T follicular helper cell (primary cell): ENCODE measurements at places on chromosomes 1 and 21.

- no peak for DNase-seq
These were observed 38.6 kb downstream of the NSL1 start for GRCh38 chr1:212752934-212753497.

DNA sequence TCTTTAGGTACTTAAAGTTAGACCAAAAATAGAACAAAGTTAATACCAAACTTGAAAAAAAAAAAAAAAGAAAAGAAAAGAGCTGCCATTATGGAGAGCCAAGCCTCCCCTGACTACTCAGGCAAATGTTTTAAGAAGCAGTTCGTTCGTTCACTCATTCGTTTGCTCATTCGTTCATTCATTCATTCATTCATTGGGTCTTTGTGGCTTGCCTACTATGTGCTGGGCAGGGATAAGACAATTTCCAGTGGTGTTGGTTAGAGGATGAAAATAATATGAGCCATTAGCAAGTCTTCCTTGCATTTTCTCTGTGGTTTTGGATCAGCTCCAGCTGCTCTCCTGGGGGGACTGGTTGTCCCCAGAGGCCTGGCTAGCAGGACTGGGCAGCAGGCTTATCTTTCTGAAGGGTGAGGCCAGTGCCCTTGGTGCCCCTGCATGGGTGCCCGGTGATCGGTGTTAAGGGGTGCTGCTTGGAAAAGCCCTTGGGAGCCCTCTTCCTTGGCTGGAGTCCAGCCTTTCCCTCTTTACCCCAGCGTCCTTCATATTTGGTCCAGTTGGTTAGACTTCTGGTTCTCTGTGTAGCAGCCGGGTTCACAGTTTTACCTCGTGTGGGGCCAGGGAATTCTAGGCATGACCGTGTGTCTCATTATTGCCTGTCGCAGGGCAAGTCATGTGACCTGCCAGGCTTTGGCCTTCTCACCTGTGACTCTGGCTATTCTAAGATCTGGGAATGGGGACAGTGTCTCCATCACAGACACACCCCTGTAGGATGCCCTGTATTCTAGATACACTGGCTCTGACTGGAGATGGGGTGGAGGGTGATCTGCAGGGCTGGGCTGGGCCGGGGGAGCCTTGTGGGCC lies 32.8 kb downstream of the LHX4 start:
- no peak for DNase-seq

DNA sequence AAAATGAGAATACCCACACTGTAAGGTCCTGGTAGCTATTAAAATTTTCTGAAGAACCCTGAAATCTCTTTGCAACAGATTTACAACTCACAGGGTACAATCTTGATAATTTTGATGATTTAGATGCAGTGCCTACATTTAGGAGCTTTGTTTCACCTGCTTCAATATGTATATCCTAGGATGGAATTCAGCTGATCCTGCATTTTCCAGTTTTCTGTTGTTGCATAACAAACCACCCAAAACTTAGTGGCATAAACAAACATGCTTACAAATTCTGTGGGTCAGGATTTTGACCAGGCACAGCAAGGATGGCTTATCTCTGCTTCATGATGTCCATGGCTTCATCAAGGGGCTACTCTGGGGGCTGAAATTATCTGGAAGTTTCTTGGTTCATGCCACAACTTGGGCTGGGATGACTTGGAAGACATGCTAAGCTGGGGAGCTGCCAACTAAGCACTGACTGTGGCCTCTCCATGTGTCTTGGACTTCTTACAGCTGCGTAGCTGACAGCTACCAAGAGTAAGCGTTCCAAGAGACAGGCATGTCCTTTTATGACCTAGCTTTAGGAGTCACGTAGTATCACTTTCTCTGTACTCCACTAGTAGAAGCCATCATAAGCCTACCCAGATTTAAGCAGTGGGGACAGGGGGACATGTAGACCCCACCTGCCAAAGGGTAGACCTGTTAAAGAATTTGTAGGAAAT lies 108.5 kb downstream of the CACHD1 start:
- no peak for DNase-seq

DNA sequence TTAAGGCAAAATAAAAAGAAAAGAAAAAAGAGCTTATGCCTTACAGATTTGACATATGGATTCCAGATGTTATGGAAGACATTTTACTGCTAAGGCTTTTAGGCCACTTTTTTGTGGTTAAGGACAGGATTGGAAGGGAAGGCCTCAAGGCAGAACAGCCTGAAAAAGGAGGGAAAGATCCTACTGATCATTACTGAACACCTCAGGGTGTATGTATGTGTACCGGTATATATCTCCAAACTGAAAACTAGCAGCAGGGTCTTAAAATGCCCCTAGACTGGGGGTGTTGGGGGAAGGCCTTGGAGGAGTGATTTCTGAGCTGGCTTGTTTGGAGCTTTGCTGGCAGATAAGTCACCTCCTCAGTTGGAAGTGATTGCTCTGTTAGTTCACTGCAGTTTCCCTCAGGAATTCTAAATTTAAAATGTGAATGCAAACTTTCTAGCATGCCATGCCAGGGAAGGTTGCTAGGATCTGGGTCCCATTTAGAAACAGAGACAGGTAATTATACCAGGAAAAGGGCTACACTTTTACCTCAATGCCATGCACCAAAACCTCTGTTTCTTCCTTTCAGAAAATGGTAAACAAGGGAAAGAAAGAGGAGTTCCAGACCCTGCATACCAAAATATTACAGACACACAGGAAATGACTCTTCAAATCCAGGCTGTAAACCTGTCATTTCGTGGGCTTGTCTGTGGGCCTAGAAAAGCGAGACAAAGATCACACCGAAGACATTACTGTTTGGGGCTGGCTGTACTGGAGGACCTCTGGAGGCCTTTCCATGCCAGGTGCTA lies 15.0 kb downstream of the C1orf52 start:
- DNase-seq: no peak

- no peak for DNase-seq
These were observed 12.2 kb downstream of the KIAA2013 start for GRCh38 chr1:11914024-11914423.

GRCh38 chr1:28512058-28512611 lies 6.3 kb downstream of the RCC1 start:
- DNase-seq: no peak

DNA sequence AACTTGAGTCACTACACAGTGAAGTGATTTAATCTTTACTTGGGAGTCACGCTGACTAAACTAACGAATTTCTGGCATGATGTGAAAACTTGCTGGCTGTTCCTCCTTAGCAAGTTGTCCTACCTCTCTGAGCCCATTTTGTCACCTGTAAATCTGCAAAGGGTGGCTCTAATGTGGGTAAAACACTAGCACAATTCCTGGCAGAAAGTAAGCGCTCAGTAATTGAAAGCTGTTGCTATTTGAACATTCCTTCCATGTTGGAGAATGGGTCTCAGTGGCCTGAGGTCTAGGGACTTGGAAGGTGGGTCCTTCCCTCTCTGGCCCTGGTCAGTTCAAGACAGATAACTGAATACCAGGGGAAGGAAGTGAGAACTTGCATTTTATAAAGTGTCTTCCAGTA lies 309.0 kb upstream of the PROX1 start:
- no peak for DNase-seq

- no peak for DNase-seq
These were observed 10.8 kb upstream of the CDA start for GRCh38 chr1:20578062-20578461.

DNA sequence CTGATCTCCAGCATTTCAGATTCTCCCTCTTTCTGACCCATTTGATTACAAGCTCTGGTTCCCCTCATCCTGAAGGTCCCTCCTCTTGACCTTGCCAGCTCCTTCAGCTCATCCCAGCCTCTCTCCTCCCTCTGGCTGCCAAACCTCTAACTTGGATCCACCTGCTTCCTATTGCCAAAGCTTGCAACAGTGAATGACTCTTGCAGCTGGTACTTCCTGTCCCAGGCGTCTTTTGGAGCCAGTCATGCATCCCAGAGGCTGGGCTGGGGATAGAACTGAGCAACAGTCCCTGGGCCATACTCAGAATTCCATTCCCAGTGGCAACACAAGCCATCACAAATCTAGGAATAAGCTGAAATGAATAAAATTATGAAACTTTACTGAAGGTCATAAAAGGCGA lies 27.7 kb upstream of the SPOCD1 start:
- no peak for DNase-seq

DNA sequence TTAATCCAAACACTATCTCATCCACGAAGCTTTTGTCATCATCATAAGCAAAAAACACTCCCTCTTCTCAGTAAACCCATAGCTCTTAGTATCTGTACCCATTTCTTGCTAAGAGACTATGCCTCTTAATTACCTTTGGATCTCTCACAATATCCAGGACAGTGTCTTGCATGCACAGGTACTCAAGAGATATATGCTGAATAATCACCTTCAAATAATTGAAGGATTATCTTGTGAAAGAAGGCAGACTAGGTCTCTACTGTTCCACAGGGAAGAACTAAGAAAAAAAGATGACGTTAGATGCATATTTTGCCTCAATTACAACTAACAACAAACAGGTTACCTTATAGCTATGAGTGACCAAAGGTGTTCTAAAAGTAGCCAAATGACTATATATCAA lies 11.5 kb downstream of the FOXJ3 start:
- DNase-seq: no peak

DNA sequence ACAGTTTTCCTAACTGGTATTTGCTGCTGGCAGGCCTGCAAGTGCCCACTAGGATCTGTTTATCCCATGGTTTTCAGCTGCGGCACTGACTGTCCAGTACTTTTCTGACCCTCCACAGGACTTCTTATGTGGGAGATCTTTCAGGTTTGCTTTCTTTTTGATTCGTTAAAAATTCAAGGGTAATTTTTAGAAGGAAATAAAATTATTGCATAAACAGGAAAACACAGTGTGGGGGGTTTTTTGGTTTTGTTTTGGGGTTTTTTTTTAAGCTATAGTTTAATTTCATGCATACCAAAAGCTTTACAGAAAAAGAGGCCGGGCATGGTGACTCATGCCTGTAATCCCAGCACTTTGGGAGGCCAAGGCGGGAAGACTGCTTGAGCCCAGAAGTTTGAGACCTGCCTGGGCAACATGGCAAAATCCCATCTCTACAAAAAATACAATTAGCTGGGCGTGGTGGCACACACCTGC lies 3.6 kb downstream of the NIBAN1 start:
- no peak for DNase-seq

DNA sequence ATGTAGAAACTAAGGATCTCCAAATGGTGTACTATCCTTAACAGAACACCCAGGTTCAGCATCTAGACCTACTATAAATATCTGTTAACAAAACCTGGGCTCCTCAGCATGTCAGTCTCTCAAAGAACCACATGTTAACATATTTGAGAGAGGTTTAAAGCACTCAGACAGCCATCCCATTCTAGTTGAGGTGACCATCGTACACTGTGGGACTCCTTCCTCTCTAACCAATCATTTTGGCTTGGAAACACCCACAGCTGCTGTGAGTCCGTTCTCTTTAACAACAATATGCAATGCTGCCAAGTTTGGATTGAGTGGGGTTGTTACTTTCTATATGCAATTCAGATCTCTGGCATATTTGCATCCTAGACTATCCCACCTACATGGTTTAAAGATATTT lies 105.8 kb downstream of the MRPL39 start:
- DNase-seq: no peak

DNA sequence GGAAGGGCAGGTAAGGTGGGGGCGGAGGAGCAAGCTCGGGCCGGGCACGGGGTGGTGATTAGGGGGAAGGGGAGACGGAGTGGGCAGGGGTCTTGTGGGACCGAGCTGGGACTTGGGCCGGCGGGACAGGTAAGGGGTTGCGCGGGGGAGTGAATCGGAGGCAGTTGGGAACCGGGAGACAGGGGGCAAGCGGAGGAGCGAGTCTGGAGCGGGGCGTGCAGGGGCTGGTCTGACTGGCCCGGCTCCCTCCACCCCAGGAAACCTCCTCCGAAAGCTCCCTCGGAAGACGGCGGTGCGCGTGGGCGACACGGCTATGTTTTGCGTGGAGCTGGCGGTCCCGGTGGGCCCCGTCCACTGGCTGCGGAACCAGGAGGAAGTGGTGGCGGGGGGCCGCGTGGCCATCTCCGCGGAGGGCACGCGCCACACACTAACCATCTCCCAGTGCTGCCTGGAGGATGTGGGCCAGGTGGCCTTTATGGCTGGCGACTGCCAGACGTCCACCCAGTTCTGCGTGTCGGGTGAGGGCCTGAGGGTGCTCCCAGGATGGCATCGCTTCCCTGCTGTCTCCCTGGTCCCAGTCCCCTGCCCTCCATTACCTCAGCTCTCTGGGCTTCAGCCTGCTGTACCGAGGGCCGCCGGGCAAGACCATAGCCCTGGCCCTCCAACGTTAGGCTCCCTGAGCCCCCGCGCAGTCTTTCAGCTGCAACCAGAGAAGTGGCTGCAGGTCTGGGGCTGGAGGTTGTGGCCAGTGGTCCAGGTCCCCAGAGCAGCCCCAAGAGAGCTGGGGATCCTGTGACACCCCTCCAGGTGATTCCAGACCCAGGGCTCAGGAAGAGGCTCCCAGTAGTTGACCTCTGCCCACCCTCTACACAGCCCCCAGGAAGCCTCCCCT lies 6.3 kb downstream of the OBSCN start:
- no peak for DNase-seq

DNA sequence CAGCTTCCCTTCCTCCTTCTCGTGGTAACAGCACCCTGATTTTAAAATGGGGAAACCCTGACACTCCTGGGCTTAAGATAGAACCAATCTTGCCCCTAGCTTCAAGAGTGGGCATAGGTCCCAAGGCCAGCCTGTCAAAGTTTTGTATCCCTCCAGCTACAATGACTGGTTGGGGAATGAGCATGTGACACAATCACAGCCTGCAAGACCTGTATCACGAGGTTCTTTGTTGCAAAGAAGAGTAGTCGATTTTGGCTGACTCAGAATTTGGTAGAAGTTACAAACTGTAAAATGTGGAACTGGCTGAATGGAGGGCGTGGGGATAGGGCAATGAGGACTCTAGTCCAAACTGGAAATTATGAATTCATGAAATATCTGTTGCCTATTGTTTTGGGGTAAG lies 18.7 kb downstream of the CTSK start:
- no peak for DNase-seq

- no peak for DNase-seq
These were observed 45.0 kb downstream of the EVI5 start for GRCh38 chr1:92739669-92740524.

DNA sequence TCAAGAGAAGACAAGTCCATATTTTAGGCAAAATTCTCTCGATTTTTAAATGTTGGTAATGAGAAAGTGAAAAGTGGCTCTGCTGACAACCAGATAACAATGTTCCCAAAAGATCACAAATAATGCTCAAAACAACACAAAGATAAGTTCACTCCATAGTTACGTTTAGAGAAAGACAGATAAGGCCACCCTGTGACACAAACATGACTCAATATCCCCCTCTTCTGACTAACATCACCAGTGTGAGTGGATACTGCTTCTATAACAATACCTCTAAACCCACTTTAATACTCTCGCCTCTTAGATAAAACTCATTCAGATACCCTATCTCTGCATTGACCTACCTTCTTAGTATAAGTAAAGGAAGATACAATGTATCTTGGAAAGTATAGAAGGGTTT lies 51.2 kb upstream of the RGS7 start:
- DNase-seq: no peak
